ENCODE measurements at places on chromosomes 1 and 21.

DNA sequence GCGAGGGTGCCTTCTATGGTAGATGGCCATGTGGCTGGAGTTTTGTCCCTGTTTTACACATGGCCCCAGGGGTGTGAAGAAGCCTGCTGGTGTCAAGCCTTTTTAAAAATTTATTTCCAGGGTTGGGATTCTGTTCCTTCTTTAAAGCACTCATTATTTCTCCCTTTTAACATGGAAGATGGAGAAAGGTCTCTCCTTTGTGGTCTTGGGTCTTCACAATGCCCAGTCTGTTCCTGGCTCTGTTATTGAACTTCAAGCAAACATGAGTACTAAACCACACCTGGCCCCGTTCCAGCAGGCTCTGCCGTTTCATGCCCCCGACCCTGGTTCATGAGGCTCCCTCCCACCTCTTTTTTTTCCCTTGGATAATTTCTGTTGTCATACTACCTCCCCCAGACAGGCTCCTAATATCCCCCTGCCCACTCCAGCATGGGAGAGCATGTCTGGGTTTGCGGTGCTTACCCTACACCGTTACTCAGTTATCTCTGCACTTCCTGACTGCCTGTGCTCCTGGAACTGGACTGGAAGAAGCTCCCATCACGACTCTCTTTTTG, 121.2 kb upstream of the KIAA0040 start:
- DNase-seq, result no peak

GRCh38 chr1:6965083-6965934, 180.1 kb downstream of the CAMTA1 start:
- no peak for DNase-seq

- DNase-seq, result no peak
Measured at GRCh38 chr1:72166426-72166825, 115.9 kb downstream of the NEGR1 start.

DNA sequence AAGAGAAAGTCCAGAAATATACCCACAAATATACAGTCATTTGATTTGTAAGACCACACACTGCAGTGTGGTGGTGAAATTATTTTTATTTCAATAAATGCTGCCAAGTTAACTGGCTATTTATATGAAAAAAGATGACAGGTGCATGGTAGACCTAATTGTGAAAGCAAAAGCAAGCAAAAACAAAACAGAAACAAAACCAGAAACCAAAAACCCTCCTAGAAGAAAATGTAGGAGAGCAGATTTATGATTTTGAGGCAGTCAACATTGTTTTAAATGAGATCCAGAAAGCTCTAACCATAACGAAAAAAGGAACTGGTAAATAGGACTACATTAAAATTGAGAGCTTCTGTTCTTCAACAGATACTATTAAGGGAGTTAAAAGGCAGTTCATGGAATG, 303.6 kb downstream of the PRDM2 start:
- no peak for DNase-seq

- no peak for DNase-seq
Measured at GRCh38 chr1:245598524-245599305, 443.9 kb downstream of the KIF26B start.

DNA sequence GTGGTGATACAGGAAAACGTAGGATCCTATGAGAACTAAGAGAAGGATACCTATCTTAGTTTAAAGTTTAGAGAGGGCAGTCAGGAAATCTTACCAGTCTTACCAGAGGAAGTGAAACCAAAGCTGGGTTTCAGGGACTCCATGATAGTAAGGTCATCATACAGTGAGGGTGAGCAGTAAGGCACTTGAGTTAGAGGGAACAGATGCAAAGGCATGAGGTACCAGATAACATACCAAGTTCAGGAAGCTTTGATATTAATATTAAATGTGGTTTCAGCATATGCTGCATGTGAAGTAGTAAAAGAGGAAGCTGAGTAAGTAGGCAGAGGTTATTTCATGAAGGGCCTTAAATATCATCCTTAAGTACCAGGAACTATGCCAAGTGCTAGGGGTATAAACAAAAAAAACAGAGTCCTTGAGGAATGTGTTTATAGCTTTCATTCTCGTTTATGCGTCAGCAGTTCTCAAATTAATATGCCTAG, 16.9 kb downstream of the ATG4C start:
- DNase-seq, result no peak

- no peak for DNase-seq
Measured at GRCh38 chr21:17051054-17051453, 461.8 kb upstream of the CXADR start.

DNA sequence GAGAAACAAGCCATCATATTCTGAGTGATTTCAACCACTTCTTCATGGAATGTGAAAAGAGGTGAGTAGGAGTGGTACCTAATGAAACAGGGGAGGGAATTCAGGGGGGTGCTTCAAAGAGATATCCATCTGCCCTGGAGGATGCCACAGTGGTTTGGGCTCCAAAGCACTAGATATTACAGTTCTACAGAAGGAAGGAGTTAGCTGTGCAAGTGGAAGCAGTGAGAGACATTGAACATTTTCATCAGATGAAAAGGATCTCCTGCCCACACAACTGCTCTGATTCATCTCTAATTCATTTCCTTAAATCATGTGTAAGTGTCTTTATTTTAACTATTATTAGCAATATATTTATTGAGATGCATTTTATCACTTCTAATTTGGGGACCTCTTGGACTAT, 2.8 kb upstream of the RGS5 start:
- DNase-seq, result no peak

DNA sequence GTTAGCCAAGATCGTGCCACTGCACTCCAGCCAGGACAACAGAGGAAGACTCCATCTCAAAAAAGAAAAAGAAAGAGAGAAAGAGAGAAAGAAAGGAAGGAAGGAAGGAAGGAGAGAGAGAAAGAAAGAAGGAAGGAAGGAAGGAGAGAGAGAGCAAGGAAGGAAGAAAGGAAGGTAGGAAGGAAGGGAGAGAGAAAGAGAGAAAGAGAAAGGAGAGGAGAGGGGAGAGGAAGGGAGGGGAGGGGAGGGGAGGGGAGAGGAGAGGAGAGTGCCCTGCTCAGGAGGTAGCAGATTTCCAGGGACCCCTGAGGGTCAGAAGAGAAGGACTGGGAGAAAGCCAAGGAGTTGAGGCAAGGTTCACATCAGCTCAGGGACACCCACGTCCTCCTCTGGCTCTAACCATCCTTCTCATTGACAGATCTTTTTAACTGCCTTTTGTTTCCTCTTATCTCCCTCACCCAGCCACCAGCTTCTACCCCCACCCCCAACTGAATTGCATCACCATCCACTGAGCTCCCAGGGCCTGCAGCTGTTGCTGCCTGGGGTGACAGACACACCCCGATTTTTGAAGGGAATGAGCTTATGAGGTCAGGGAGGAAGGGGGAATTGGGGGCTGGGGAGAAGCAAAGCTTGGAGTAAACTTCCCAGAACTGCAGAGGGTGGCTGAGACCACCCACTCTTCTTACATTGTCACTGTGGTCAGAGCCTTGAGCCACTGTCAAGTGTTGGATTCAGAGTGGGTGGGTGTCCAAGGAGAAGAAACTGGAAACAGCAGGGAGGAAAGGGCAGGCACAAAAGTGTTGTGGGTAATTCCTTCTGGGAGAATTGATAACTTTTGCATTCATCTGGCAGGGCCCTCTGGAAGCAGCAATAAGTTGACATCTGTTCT, 91.6 kb downstream of the GLUL start:
- no peak for DNase-seq

DNA sequence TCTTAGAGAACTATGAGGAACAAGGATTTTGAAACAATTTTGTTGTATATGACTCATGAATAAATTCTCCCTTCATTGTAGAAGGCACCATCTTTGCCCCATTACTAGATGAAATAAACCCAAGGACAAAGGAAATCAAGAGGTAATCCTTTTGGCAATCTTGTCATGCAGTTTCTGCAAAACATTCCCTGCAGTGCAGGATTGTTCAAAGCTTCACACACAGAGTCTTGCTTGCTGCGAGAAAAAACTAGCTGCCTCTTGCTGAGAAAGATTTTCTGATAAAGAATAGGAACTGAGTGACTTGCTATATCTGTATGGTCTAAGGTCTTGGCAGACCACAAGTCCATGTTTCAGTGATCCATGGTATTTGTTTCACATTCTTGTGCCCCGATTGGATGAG, 657.4 kb upstream of the ADGRL4 start:
- no peak for DNase-seq

DNA sequence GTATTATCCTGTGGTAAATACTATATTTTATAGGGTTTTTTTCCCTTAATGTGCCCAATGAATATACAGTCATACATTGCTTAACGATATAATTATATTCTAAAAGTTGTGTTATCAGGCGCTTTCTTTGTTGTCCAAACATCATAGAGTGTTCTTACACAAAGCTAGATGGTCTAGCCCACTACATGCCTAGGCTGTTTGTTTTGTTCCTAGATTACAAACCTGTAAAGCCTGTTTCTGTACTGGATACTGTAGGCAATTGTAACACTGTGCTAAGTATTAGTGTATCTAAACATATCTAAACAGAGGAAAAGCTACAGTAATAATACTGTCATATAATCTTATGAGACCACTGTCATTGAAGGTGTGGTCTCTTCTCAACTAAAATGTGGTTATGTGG, 242.6 kb upstream of the C1orf105 start:
- no peak for DNase-seq

DNA sequence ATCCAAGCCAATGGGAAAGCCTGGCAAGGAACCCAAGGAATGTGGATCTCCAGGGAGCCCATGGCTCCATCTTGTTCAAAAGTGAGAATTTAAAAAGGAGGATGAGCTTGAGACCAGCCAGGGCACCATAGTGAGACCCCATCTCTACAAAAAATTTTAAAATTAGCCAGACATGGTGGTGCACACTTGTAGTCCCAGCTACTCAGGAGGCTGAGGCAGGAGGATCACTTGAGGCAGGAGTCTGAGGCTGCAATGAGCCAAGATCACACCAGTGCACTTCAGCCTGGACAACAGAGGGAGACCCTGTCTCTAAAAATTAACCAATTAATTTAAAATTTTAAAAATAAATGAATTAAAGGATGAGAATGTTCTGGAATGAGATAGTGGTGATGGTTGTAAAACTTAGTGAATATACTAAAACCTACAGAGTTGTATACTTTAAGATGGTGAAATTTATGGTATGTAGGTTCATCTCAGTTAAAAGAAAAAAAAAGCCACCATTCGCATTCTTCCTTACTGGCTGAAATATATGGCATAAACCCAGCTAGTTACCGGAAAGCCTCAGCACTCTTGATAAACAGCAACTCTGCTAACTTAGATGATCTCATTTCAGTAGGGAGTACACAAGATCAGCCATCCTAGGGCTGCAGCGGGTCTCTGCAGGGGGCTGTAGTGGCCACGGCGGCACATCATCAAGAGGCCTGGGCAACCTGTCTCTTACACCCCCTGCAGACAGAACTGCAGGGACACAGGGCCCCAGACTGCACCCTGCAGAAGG, 48.3 kb upstream of the H6PD start:
- peak; percentile 31 for DNase-seq
